ENCODE measurements at places on chromosomes 6 and 20.

DNA sequence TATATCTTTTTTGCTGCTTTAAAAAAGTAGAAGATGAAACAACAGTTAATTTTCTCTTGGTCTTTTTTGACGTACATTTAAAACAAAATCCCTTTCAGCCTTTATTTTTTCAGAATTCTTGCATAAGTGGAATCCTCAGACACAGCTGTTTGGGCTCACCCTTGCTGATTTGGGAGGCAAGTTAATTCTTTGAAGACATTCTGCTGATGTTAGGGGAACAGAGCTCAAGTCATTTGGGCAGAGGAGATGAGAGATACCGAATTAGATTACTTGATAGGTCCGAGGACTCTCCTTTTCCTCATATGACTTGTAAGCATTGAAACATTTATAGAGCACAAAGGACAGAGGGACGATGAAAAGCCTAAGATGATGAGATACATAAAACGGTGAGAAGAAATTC is 567.9 kb upstream of the CITED2 start:
- DNase-seq: no peak

DNA sequence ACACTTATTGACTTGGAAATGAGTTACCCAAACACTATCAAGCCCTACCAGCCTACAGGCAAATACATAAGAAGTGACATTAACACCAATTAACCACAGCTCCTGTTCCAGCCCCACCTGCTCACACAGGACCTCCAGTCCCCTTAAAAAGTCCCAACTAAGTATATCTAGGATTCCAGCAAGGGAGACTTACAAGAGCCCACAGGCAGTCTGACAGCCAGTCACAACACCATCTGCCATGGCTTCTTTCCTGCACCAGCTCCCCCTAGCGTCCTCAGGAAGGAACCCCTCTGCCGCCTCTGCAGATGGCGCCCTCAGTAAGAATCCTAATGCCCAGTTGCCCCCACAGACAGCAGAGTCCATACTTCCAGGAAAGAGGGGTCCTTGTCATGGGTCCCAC is 122.1 kb downstream of the HIVEP2 start:
- no peak for DNase-seq

DNA sequence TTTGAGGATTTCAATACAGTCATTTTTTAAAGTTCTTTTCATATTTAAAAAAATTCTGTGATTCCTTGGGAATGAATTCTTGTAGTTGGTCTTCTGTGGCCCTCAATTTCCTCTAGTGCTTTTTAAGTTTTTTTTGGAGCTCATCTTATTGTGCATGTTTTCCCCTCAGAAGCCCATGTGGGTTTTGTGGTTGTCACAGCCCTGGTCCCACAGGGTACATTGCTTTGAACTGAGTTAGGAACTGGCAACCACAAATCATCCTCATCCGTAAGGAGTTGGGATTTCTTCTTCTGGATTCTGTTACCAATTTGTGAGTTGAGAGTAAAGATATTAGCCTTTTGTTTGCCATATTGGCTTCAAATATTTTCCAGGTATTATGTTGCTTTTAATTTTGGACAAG is 89.9 kb downstream of the AKAP7 start:
- peak; percentile 44 for DNase-seq

DNA sequence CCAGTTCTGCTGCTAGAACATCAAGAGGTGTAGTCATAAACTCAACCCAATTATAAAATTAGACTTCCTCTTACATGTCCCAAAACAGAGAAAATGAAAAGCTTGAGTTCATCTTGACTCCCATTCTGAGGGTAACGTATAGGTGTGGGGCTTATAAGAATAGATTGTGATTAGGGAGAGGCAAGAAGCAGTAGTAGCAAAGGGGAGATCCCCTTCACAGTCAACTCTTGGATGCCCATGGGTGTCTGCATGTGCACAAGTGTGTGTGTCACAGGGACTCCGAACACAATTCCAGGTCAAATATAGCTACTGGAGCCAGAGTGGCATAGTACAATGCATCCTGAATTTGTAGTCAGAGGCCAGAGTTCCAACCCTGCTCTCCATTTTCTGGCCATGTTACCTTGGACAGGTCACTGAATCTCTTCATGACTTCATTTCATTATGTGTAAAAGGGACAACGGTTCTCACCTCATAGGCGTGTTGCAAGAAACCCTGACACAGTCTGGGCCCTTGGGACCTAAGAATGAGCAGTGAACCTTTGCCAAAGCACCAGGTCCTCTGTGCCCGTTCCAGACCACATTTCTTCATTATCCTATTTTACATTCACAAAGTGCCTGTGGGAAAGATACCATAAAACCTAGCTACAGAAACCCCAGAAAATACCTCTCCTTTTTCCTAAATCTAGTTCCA is 11.8 kb downstream of the GSTA4 start:
- no peak for DNase-seq

DNA sequence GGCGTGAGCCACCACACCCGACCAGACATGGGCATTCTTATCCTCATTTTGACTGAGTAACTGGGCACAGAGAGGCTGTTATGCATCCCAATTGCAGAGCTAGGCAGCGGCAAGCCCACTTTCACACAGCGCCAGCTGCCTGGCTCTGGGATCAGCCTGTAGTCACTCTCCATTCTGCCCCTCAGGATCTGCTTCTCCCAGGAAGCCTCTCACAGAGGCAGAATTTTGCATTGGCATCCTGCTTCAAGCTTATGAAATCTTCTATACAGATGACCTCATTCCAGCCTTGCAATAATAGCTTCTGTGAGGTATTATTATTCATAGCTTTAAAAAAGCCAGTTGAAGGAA is 37.0 kb upstream of the IER3 start:
- no peak for DNase-seq

DNA sequence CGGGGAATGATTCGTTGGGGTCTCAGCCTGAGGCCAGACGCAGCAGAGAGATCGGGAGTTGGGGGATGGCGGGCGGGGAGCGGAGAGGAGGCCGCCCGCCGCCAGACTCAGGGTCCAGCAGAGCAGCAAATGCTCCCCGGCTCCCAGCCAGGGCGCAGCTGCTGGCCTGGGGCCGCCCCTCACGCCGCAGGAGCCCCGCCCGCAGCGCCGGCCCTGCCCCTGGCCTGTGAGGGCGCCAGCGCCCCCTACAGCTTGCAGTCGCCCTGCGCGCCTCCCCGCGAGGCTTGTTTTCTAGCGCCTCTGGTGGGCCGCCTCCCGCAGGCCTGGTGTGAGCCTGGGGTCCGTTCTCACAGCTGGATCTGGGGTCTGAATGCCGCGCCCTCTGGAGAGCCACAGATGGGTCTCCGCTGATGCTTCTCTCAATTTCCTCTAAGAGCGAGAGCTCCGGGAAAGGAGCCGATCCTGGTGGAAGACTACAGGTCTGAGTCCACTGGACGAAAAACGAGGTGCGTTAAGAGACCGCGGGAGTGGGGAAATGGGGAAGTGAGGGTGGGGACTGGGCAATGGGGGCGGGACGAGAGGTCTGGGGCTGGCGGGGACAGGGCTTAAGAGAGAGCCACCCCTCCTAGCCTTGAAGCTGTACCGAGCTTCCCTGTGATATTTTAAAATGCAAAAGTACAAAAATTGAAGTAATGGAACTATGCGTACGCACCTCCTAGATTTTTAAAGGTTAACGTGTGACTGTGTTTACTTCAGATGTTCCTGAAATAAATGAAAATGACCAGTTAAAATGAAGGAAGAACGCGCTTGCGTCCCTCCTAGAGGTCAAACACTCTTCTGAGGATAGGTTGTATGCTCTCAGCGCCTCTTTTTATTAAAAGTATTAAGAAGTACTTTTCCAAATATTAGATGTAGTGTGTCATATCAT is 30.1 kb downstream of the TRIM38 start:
- peak; percentile 70 for DNase-seq

DNA sequence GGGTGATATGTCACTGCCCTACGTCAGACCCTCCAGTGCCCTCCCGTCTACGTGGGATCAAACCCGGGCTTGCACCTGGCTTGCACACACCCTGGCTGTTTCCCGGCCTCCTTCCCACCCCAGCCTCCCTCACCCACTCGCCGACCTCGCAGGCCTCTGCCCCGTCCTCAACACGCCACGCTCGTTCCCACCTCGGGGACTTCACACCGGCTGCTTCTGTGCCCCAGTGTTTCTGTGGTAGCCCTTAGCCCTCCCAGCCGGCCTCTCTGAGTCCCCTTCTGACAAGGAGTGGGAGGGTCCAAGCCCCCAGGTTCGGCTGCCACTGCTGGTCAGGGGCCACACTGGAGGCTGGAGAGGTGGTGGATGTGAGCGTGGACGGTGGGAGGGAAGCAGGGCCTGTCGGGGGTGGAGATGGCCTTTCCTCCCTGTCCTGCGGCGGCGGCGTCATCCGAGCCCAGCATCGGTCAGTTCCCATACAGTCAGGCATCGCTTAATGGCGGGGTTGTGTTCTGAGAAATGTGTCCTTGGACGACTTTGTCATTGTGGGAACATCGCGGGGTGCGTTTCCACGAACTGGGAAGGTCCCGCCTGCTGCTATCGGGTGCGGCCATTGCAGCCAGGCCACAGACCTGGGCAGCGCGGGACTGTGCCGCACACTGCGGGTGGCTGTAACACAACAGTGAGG is 11.4 kb upstream of the KIF25 start:
- DNase-seq: no peak

- no peak for DNase-seq
These were observed 13.6 kb upstream of the GATA5 start for GRCh38 chr20:62489186-62489931.

GRCh38 chr6:10733863-10734262 is 11.0 kb downstream of the TMEM14C start:
- DNase-seq: no peak

DNA sequence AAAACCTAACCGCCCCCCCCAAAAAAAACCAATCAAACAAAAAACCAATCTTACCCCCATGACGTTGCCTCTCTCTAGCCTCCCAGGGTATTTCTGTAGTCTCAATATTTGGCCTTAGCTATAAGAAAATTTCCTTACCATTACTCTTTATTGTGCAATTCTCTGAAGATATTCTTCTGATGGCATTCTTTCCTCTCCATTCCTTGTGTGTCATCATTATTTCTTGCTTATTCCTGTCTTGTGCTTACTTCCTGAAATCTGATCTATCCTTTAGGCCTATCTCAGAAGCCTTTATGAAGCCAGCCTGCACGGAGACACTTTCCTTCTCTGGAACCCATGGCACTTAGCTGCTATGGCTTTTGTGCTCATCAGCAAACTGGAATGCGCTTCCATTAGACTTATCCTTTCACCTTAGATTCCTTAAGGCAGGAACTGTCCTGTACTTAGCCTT is 65.9 kb upstream of the DDR1 start:
- DNase-seq: no peak

GRCh38 chr6:163563318-163563717 is 148.8 kb downstream of the QKI start:
- no peak for DNase-seq

GRCh38 chr6:3377536-3378397 is 79.1 kb downstream of the SLC22A23 start:
- DNase-seq: no peak

Data from Jurkat, Clone E6-1 (cell line).